Fibroblast of skin of left quadriceps (primary cell): ENCODE measurements at places on chromosomes 5 and 9.
A peak's percentile ranks its signal among the peaks of the same experiment; 100 is the strongest.

- DNase-seq, result peak; percentile 24
Observed at GRCh38 chr5:124494540-124495116, 251.8 kb downstream of the ZNF608 start.

- DNase-seq, result no peak
Observed at GRCh38 chr5:169795338-169795737, 158.3 kb downstream of the DOCK2 start.

DNA sequence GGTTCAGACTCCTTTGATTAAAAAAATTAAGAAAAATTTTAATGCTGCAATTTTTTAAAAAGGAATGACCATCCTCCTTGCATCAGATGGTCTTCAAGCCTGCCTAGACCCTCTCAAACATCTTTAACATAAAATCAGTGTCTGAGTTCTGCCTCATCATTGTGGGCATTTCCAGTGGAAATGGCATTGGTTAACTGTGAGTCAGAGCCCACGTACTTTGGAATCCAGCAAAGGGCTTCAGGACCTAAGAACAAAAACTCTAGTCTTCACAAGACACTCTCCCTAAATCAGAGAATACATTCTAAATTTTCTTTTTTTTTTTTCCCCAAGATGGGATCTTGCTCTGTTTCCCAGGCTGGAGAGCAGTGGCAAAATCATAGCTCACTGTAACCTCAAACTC, 9.4 kb upstream of the C5orf15 start:
- DNase-seq, result no peak

DNA sequence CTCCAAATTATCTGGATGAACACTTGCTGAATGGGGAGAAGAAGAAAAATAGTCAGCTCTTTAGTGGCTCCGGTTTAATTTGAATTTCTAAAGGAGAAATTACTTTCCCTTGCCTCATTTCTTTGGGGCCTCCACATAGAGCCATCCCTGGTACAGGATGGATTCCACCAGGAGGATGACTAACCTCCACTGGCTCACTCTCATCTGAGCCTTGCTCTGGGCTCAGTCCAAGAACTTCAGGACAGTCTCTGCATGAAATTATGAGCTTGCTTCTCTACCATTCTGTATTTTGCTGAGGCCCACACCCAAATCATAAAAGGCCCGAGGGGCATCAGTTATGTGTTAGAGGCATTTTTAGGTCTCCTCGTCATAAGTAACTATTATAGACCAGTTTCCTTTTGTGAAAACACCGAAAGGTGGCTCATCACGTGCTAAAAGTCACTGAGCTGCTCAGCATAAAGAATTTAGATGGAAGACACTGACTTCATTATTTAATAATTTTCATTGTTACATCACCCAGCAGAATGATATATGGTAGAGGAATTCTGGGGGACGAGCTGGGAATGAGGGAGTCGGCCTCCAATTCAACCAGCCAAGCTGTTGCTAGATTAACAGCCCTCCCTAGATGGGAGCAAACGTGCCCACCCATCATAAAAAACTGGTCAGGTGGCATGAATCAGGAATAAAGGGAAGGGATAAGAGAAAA, 222.1 kb downstream of the TARS1 start:
- no peak for DNase-seq

DNA sequence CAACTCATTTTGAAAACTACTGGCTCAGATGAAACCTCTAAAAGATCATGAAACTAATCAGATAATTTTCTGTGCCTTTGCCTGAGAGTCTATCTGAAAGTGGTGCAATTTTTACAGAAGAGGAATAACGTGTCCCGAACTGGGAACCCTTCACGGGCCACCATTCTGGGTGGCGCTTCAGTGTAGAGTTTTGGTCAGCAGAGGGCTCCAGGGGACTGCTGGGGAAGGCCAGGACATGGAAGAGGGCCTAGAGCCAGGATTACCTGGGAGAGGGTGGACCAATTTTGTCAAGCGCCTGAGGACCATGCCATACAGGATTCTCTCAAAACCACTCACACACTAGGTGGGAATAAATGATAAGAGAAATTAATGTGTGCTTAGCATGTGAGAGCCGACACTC, 49.7 kb upstream of the PLEKHG4B start:
- no peak for DNase-seq

GRCh38 chr9:37032713-37033112, 1.4 kb downstream of the PAX5 start:
- DNase-seq, result no peak

DNA sequence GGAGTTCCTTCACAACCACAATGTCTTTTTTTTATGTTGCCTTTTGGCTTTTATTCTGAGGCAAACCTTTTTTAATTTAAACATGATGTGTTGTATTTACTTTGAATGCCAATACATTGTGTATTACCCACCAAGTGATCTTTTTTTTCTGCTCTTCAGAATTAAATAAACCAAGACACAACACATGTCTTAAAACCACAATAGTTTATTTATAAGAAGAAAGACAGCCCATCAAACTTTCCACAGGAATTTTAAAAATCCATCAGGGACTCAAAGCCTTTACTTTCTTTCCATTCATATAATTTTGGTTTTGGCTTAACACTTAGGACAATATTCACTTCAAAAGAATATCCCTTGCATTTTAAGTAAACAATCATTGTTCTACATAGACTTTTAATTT, 321.8 kb upstream of the MEF2C start:
- peak; percentile 75 for DNase-seq

DNA sequence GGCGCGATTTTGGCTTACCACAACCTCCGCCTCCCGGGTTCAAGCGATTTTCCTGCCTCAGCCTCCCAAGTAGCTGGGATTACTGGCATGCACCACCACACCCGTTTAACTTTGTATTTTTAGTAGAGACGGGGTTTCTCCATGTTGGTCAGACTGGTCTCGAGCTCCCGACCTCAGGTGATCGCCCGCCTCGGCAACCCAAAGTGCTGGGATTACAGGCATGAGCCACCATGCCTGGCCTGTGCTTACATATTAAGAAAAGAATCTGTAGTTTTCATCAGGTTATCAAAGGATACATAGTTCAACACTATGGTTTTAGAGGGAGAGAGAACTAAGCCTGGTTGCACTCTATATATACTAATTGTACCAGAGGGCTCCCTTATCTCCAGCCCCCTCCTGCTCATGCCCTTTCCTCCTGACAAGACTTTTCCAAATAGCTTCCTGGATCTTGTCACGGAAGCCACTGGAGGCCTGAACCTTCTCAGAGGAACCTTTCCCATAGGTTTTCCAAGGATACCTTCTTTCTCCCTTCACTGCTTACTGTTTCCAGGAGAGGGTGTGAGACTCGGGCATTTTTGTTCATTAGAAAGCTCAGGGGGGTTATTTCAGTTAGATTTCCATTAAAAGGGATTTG, 53.1 kb downstream of the SLC44A1 start:
- DNase-seq, result no peak
